Activated CD4-positive, alpha-beta T cell treated with anti-CD3 and anti-CD28 coated beads, Interleukin-2, Interleukin-6, amounts not matched to agents 100 ng/mL and 50 ng/mL, durations not matched to agents 16 hours and 8 hours (primary cell): ENCODE measurements at places on chromosomes 1 and 21.

DNA sequence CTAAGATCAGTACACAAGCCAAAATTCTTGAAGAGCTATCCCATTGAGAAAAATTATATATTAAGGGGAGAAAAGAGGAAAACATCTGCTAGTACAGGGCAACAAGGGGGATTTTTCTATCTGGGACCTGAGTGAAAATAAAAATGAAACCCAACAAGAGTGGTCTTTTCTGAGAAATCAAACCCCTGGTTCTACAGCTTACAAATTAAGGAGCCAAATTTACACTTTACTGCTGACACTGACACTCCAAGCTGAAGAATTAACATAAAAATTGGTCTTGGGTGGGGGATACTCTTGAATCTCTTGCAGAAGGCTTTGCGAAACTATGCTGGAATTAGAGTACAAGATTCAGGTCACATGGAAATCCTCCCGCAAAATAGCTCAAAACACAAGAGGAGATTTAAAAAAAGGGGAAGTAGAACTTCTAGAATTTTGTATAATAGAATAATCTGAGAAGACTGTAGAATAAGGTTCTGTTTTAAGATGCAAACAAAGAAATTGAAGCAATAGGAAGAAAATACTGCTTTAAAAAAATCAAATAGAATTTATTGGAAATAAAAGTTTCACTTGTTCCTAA is 32.1 kb upstream of the HSPA13 start:
- DNase-seq, result no peak

DNA sequence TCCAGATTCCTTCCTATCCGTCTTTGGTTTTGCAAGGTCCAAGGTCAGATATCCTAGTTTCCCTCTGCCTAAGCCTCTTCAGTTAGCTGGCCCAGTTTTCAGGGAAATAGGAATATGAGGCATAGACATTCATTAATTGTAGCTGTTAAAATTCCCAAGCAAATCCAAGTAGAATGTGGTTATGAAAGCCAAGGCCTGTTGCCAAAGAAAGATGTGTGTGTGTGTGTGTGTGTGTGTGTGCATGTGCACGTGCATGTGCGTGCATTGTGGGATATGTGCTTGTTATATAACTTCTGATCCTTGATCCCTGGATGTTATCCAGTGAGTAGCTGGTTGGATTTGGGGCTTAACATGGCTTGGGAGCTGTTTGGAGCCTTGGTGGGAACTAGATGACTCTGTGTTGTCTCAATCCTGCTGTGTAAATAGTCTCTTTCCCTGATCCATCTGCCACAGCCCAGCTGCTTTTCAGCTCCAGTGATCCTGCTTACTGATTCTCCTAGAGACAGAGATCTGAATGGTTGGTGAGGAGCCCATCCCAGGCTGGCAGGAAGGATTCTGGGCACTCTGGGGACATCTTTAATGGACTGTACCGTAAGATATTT is 70.6 kb upstream of the GCLM start:
- no peak for DNase-seq

DNA sequence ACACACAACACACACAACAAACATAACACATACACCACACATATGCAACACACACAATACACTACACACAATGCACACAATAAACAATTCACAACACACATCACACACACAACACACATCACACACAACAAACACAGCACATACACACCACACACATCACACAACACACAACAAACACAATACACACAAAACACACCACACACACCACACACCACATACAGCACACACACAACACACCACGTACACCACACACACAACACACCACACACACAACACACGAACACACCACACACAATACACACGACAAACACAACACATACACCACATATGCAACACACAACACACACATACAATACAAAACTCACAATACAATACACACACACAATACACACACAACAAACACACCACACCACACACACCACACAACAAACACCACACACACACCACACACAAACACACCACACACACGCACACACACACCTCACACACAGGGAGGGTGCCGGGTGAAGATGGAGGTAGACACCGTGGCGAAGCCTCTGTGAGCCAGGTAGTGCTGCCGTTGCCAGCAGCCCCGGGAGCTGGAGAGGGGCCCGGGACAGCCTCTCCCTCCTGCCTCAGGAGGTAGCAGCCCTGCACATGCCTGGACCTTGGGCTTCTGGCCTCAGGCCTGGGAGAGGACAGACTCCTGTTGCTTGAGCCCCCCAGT is 30.4 kb upstream of the C1orf174 start:
- DNase-seq, result no peak

DNA sequence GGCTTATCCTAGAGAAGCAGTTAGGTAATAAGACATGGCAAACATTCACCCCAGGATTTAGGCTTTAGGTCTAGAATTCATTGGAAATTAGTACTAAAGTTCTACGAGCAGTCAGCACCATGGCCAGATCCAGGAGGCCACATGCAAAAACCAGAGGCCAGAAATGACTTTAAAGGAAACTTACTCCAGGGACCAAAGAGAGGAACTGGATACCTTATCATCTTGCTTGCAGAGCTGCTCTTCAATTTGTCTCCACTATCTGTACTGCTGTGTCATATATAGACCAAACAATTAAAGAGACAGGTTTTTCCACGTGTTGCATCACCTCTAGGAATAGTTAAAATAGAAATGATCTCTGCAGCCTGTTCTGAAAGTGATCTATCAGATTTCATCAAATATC is 127.8 kb downstream of the LMX1A start:
- DNase-seq, result no peak
